ENCODE measurements at places on chromosomes 11 and 22.

DNA sequence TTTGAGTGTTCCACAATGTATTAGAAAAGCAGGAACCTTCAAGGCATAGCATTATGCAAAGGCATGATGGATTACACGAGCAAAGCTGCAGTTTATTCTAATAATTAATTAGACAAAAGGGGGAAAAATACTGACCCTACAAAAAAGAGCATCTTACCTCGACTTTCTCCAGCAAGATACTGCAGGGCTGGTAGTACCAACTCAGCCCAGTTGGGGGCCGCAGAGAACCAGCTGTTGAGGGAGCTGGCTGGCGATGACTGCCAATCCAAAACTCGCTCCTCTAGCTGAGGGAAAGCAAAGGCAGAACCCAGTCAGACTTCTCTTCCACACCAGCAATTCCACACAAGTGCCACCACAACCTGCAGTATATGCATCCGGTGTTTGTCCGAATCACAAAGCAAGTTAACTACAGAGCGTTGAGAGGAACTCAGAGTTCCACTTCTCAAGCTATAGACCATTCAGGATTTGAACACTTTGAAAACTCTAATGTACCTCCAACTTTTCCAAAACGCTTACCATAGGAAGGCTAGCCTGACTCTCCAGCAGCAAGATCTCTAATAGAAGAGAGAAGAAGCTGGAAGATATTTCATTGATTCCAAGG, 13.7 kb downstream of the NFRKB start:
- peak; percentile 70 for DNase-seq

DNA sequence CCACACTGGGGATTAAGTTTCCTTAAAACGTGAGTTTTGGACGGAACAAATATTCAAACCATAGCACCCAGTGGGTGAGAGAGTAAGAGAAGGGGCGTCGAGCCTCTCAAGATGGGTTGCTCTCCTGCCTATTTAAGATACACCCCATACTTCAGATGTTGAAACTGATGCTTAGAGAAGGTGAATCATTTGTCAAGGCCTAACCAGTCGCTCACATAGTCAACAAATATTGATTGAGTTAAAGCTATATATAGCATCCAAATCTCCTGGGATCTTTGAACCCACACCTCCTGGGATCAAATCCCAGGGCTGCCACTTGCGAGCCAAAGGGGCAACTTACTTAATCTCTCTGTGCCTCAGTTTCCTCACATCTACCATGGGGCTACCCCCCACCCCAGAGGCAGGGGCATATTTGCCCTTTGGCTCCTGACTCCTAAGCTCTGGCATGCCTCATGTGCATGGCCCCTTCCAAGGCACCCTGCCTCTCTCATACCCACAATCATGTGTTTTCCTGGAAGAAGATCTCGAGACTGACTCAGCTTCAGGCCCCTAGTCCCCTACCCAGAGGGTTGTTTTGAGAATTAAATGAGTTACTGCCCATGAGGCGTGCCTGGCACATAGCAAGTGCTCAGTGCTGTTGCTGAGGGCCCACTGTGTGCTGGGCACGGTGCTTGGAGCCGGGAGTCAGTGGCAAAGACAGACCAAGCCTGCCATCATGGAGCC, 19.0 kb upstream of the PDGFB start:
- DNase-seq, result no peak

GRCh38 chr11:108929241-108929640, 264.4 kb downstream of the DDX10 start:
- DNase-seq, result no peak

DNA sequence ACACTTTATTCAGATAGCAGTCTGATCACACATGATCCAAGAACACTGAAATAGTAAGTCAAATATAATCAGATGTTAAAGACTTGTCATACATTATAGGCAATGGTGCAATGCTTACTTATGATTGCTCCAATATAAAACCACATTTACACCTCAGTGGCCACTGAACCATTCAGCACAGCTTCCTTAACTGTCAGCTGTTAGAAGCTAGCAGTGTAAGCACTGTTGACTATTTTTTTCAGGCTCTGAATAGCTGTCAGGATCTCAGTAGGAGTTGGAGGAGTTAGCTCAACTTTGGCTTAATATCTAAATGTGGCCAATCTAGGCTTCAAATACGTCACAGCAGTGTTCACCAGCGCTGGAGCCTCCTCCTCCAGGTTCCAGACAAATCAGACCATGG, 36.6 kb downstream of the METTL15 start:
- no peak for DNase-seq

- no peak for DNase-seq
Observed at GRCh38 chr22:48373626-48374173, 1454.0 kb downstream of the BRD1 start.

GRCh38 chr11:35874751-35875450, 69.0 kb upstream of the LDLRAD3 start:
- DNase-seq, result no peak

DNA sequence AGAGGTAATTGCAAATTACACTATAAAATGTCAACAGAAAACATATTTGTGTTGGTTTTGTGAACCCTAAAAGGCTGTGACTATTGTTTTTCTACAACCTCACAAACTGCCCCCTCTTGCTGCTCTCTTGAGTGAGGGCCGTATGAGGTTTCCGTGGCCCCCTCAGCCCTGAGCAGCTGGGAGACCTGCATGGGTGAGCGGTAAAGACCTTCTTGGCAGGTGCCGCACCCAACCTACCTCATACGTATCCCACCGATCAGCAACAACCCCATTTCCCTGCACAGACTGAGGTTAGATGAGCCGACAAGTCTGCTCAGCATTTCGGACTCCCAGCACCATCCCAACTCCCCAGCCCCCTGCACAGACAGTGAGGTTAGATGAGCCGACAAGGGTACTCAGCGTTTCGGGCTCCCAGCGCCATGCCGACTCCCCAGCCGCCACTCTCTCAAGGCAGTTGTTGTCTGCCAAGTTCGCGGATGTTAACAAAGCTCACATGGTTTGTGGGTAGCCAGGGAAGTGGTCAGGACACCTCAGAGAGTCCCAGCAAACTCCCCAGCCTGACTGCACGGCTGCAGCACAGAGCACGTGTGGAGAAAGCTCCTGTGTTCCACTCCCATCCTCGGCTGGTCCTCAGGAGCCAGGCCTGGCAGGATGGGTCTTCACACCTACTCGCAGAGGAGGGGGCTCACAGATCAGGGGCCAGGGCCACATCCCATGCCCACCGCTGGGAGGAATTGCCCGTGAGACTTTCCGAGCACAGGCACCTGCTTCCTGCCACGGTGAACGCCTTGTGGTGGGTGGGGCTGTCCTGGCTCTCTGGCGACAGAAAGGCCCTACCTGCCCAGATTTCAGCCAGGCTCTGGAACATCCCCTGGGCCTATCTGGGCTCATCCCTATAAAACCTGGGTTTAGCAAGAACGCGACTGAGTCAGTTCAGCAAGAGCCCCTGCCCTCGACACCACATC, 502.9 kb downstream of the BRD1 start:
- no peak for DNase-seq

- no peak for DNase-seq
Observed at GRCh38 chr11:68199295-68199987, 13.7 kb downstream of the KMT5B start.

- no peak for DNase-seq
Observed at GRCh38 chr11:100640071-100640470, 47.0 kb upstream of the ARHGAP42 start.

- no peak for DNase-seq
Observed at GRCh38 chr11:45833761-45834160, 13.5 kb upstream of the CRY2 start.

DNA sequence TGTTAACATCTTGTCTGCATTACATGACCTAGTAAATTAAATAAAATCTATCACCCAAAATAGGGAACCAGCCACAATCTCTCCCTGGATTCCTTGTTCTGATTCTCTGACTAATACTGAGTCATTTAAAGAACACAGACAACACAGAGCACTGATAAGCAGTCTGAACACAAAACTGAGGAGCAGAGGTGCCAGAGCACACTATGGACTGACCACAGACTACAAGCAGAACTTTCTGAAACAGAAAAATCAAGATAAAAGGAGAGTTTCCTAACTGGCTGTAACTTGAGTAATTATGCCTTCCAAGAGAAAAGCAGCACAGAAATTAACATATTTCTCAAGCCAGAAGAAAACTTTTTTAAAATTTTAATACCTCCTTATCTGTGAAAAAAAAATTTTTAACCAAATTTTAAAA, 128.8 kb downstream of the SGSM3 start:
- DNase-seq, result no peak

DNA sequence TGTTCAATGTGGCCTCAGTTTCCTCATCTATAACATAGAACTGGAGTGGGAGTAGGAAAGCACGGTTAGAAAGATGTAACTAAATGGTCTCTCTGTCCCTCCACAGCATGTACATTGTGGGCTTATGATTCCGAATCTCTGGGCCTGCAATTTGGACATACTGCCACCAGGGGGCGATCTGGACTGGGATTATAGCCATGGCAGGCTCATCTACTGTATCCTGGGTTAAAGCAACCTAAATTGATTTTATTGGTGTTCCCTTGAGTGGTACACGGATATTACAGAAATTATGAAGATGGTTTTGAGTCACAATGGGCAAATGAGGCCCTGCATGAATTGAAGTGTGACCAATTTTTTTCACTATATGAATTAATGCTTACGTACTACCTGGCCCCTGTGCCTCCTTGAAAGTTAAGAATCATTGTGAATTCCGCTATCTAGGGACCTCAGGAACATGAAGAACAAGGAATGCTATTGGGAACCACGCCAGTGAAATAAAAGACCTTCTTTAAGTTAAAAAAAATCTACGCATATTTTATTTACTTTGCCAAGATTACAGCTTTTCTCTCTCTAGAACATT, 32.9 kb downstream of the TST start:
- DNase-seq, result peak; percentile 25

DNA sequence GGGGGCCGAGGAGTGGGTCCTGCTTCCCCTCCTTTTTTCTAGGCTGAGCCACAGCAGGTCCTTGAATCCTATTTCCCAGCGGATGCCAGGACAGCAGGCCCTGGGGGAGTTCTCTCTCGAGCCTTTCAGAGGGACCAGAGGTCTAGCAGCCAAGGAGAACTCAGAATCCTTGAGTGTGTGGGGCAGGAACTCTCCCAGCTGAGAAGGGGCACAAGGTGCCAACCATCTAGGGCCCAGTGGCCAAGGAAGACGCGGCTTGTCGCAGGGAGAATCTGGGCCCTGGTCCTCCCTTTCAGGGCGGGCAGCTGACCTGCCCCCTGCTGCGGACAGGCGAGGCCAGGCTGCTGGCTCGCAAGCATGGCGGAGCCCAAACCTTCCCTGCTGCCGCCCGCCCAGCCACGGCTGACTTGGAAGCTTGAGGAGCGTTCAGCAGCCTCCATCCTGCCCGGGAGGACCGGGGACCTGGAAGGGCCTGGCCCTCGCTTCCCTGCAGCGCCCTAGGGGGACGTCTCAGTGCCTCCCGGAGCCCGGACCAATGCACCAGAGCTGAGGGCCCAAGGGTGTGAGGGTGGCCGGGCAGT, 972 bp upstream of the TSSC4 start:
- DNase-seq, result peak; percentile 45

- DNase-seq, result no peak
Observed at GRCh38 chr11:121683791-121684190, 231.0 kb upstream of the SORL1-AS1 start.

DNA sequence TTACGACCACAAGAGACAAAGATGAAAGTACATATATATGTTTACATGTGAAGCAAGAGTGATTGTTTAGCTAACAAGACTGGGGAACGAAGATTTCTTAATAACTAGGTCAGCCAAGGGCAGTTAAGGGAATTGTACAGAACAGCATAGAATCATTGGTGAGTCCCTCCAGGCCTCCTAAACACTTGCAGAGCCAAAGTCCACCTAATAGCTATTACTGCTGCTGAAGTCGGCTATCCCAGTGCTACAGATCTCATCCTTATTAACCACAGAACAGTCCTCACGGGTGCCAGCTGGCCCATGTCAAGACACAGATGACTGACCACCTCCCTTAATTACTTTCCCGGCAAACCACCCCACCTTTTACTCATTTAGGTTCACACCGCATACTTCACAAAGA, 68.5 kb upstream of the OPCML start:
- no peak for DNase-seq

DNA sequence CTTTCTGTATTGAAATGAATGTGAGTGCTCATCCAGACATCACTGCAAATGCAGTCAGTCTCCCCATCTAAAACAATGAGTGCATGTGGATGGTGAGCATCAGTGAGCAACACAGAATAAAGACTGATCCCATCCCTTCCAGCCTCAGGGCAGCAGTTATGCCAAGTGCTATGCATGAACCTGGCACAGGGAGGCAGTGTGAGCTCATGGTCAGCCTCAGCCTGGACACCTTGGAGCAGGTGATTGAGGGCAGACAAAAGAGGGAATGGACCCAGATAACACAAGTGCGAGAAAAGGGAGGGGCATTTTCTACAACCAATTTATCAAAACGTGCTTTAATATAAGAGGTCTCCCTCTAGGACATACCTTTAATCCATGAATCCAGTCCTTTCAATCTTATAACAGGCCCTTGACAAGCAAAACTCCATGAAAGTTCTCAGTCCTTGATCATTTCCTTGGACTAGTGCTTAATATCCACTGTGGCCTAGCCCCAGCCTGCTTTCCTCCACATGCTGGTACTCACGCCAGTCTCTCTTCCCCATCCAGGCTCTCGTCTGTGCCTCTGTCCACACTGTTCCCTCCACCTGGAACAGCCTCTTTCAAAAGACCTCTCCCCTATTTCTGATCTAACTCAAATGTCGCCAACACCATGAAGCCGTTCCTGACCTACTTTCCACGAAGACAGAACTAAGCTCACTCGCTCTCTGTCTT, 50.5 kb upstream of the LRRC55 start:
- DNase-seq, result peak; percentile 60

- DNase-seq, result no peak
Observed at GRCh38 chr22:49646876-49647275, 180.8 kb downstream of the BRD1 start.

DNA sequence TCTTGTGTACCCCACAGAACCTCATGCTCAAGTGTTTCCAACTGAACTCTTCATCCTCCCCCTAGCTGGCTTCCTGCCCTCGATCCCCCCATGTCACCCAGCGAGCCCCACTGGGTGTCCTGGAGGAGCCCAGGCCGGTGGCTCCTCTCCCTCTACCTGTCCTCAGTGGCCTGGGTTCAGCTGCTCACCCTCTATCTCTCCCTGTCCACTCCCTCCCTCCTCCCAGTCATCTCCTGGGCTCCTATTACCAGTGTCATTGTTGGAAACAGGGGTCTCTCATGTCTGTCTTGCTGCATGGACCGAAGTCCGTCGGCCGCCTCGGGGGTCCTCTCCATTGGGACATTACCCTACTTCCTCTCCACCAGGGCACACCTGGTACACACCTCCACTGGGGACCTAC, 12.9 kb upstream of the MPPED1 start:
- DNase-seq, result no peak

GRCh38 chr22:20644071-20644642, 129.8 kb upstream of the SERPIND1 start:
- DNase-seq, result no peak

GRCh38 chr11:85776951-85777602, 33.9 kb downstream of the SYTL2 start:
- DNase-seq, result no peak

DNA sequence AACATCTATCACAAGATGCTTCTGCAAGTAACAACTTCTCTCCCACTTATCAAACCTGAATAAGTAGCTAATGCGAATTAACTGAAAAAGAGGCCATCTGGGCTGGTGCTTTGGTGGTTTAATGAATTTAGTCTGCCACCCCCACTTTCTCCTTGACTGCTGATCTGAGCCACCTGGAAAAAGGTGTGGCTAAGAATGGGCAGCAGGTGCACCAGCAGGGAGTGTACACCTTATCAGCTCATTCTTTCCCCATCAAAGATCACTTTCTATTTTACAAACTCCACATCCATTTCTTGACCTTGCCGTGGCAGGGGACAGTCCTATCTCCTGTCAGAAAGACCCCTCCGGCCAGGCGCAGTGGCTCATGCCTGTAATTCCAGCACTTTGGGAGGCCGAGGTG, 6.5 kb downstream of the RFPL3 start:
- no peak for DNase-seq

GRCh38 chr11:36456156-36456555, 53.9 kb downstream of the TRAF6 start:
- DNase-seq, result no peak
